ENCODE measurements at places on chromosomes 3 and 15.

- DNase-seq, result no peak
These were observed 5.4 kb upstream of the SEC11A start for GRCh38 chr15:84721371-84721770.

DNA sequence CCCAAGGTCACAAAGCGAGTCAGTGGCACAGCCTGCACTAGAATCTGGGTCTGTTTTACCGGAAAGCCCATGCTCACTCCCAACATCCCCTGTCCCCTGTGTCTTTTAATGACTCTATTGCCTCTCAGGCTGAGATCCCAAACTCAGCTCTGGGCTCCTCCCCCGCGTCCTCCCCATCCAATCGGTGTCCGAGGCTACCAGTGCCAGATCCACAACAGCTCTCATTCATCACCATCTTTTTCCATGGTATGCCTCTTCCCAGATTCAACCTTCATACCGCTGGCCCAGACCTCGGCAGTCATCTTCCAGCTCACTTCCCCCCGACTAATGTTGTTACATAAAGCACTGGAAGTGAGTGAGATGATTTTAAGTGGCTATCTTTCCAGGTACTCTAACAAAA, 16.1 kb upstream of the KY start:
- DNase-seq, result no peak

DNA sequence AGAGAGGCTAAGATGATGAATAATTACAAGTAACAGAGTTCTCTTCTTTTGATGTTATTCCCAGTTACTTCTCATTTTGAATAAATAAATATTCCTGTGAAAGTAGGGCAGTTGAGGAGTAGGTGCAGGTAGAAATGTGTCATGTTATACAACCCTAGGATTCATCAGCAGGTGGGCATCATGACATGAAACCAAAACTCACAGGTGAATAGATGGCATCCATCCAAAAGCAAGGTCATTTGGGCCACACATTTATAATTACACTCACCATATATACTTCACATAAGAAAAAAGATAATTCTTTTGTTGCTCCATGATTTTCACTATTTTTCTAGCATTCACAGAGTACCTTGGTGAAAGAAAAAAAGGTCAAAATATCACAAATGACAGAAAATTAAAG, 273.6 kb downstream of the ZBBX start:
- DNase-seq, result no peak

DNA sequence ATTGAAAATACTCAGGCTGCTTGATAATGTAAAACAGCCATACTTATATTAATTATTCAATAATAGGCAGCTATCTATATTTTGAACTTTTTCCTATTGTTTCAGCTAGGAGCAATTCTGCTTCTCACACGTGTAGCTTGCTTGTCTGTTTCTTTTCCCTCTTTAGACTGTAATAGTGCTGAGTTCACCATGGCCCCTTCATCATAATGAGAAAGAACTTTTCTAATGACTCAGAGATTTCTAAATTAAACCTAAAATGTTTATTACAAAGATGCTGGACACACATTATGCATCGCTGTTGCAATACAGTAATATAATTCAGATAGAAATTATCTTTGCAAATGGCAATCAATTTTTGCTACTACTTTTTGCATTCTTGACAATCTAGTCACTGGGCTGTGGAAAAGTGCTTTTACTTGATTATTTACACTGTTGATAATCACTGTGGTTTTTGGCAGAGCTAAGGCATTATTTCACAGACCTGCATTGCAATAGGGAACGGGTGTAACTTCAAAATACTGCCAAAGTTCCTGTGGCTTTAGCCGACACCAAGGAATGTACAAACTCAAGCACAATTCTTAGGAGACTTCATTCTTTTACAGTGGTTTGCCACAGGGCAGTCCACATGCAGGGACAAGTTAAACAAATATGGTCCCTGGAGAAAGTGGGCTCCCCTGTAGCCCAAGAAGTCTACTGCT, 281.0 kb upstream of the TBL1XR1 start:
- no peak for DNase-seq

DNA sequence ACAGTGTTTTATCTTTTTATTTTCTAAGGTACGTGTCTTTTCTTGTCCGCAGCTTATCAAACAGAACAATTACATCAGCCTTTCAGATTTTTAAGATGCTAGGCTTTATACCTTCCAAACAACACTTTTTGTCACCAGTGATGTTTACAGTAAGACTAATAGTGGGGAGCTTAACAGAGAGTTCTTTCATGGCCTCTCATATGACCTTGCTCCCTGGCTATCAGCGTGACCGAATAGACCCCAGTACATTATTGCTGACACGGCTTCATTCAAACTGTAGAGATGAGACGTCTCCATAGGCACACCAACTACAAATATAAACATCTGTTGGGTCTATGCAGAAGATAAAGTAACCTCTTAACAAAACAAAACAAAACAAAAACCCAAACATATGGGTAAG, 477.6 kb upstream of the KCNMB2 start:
- DNase-seq, result no peak

DNA sequence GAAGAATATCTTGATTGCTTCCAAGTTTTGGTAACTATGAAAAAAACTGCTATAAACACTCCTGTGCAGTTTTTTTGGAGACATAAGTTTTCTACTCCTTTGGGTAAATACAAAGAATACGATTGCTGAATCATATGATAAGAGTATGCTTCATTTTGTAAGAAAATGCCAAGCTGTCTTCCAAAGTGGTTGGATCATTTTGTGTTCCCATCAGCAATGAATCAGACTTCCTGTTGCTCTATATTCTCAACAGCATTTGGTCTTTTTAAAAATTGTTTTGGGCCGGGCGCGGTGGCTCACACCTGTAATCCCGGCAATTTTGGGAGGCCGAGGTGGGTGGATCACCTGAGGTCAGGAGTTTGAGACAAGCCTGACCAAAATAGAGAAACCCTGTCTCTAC, 14.5 kb downstream of the BTD start:
- no peak for DNase-seq

GRCh38 chr3:8793242-8793641, 23.8 kb upstream of the OXTR start:
- DNase-seq, result no peak

GRCh38 chr3:173976281-173976680, 578.7 kb downstream of the NLGN1 start:
- no peak for DNase-seq

Data from natural killer cell treated with Interleukin-12 subunit alpha and Interleukin-12 subunit beta and Interleukin-15 and Interleukin-18, amount 100 ng/mL, for 72 hours (primary cell).